Caco-2 (cell line): ENCODE measurements at places on chromosomes 16 and 17. TPM values are rescaled to one million over a fixed set of nuclear protein-coding genes. Genes with fewer than 3 reads are reported as not detected.

- H3K4me1 ChIP-seq, result no peaks in the 10 kb centered on the region
- DNase-seq, result no peak
- H3K27me3 ChIP-seq, result no peaks in the 10 kb centered on the region
- H3K27ac ChIP-seq, result no peak overlapping the region
- no peak overlapping the region for H3K4me3 ChIP-seq
- peaks cover 4% of the 10 kb centered on the region for H3K36me3 ChIP-seq
These were observed 174.6 kb downstream of the AATF start for GRCh38 chr17:37123386-37123785.

DNA sequence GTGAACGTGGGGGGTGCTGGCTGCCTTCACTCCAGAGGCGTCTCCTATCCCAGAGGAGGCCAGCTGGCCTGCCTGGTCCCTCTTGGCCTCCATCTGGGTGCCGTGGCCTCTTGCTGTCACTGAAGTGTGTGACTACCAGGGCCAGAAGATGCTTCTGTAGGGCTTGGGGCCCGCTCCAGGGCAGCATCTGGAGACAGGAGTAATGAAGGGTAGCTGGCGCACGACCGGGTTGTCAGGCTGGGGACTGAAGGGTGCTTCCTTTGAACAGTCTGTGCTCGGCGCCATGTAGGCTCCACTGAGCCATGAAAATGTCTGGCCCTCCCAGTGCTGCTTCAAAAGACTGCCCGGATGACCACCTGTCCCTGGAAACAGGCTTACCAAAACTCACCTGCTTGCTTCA, 31.3 kb downstream of the ASIC2 start:
- peaks cover 1% of the 10 kb centered on the region for H3K27me3 ChIP-seq
- no peak for DNase-seq
- H3K4me1 ChIP-seq, result no peaks in the 10 kb centered on the region
- no peaks in the 10 kb centered on the region for H3K36me3 ChIP-seq

DNA sequence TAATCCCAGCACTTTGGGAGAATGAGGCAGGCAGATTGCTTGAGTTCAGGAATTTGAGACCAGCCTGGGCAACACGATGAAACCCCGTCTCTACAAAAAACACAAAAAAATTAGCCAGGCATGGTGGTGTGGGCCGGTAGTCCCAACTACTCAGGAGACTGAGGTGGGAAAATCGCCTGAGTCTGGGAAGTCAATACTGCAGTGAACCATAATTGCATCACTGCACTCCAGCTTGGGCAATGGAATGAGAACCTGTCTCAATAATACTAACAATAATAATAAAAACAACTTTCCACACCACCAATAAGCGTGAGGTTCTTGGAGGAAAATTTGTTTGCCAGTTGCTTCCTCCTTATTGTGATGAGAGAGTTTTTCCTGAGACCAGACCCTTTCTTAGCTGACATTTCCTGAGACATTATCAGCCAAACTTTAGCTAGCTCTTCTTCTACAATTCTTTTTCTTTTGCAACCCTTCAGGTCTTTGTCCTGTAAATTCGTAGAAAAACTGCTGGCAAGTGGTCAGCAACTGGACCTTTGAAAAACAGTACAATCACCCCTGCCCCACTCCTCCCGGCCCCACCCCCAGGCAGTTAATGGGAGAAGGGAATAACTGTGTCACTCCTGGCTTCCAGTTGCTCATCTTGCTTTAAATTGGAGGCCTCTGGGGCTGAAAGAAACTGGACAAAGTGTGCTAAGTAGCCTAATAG, 3.5 kb upstream of the EZH1 start:
- no peak overlapping the region for H3K27ac ChIP-seq
- no peaks in the 10 kb centered on the region for H3K36me3 ChIP-seq
- no peak overlapping the region for H3K4me3 ChIP-seq

DNA sequence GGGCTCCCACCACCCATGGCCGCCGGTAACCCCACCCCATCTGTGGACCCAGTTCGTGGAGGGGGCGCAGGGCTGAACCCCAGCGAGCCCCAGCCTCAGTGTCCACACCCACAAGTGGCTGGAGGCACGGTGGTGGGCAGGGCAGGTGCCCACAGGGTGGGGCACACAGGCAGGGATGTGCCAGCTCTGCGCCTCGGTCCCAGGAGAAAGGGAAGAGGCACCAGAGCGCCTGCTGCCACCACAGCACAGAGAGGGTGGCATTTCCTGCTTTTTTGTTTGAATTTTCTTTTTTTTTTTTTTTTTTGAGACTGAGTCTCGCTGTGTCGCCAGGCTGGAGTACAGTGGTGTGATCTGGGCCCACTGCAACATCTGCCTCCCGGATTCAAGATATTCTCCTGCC, 19.0 kb downstream of the ZFPM1 start:
- no peak overlapping the region for H3K4me3 ChIP-seq
- no peak overlapping the region for H3K27ac ChIP-seq
- H3K4me1 ChIP-seq, result peaks cover 6% of the 10 kb centered on the region
- DNase-seq, result no peak
- no peaks in the 10 kb centered on the region; the same call in 1 of the 2 replicates for H3K36me3 ChIP-seq

- peaks cover 6% of the 10 kb centered on the region for H3K4me1 ChIP-seq
- H3K36me3 ChIP-seq, result no peaks in the 10 kb centered on the region
- no peaks in the 10 kb centered on the region for H3K27me3 ChIP-seq
- DNase-seq, result no peak
- no peak overlapping the region for H3K27ac ChIP-seq
- H3K4me3 ChIP-seq, result no peak overlapping the region
These were observed 178.9 kb upstream of the SOX9 start for GRCh38 chr17:71941920-71942319.

DNA sequence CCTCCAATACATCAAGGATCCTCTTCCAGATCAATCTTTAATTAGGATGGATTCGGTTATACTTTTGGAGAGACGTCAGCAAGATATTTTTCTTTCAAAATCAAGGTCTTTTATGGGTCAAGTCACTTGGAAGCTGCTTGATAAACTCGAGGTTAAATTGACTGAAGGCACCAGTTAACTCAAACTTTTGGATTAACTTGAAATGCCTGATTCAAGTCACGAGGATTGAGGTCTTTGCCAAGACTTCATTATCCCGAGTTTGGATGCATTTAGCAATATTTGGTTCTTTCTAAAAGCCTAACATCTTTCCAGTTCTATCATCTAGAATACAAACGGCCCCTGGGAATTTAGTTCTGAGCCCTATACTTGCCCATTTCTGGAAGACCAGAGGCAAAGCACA, 82.9 kb downstream of the MYH11 start:
- DNase-seq, result no peak
- no peaks in the 10 kb centered on the region for H3K36me3 ChIP-seq
- no peak overlapping the region for H3K27ac ChIP-seq
- H3K4me3 ChIP-seq, result no peak overlapping the region
- H3K4me1 ChIP-seq, result no peaks in the 10 kb centered on the region

- no peak for DNase-seq
- H3K4me1 ChIP-seq, result no peaks in the 10 kb centered on the region
- no peaks in the 10 kb centered on the region for H3K36me3 ChIP-seq
- H3K27ac ChIP-seq, result no peak overlapping the region
- H3K4me3 ChIP-seq, result no peak overlapping the region
These were observed 105.3 kb downstream of the CYLD start for GRCh38 chr16:50847166-50847565.

BRD7 gene
- total RNA-seq, result 147 and 170 TPM in 2 replicates

DNA sequence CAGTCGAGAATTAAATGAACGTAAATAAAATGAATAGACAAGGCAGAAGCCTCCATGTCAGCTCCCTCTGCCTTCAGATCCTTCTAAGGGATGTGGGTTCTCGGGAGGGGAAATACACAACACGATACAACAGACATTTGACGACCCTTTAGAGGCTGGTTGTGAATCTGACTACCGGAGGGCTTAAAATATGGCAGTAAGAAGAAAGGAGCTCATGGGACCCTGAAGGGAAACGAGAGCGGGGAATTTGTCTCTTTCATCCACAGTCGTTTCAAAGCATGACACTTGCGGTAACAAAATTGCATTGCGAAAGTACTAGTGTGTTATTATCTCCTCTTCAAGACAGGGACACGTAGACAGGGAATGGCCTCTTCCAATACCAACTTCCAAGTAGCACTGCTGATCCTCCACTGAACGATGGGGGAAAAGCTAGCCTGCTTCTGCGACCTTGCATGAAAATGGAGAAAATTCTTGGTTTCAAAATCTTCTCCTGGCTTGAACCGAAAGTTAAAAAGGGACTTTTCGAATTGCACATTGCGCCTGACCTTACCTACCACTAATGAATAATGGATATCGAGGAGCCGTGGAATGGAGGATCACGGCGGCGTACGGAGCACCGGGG, 1.2 kb upstream of the TNRC6C start:
- H3K4me1 ChIP-seq, result peaks cover 3% of the 10 kb centered on the region
- H3K4me3 ChIP-seq, result peak overlapping the region; percentile 93
- peak overlapping the region; percentile 85 for H3K27ac ChIP-seq
- no peak for DNase-seq

- H3K4me1 ChIP-seq, result peaks cover 14% of the 10 kb centered on the region
- no peaks in the 10 kb centered on the region for H3K36me3 ChIP-seq
These were observed 142.3 kb downstream of the IRF8 start for GRCh38 chr16:86041215-86041614.

COG4 gene
- 88.5 and 90.3 TPM in 2 replicates for total RNA-seq

DECR2 gene
- total RNA-seq, result 50.2 and 52.6 TPM in 2 replicates

- no peak overlapping the region for H3K27ac ChIP-seq
- no peaks in the 10 kb centered on the region for H3K36me3 ChIP-seq
- no peaks in the 10 kb centered on the region; the same call in 1 of the 2 replicates for H3K27me3 ChIP-seq
- no peaks in the 10 kb centered on the region for H3K4me1 ChIP-seq
- H3K4me3 ChIP-seq, result no peak overlapping the region
These were observed 65.1 kb upstream of the TNRC6C start for GRCh38 chr17:77893144-77894044.
